AML-193 (cell line): ENCODE measurements at places on chromosomes 1 and 21.

DNA sequence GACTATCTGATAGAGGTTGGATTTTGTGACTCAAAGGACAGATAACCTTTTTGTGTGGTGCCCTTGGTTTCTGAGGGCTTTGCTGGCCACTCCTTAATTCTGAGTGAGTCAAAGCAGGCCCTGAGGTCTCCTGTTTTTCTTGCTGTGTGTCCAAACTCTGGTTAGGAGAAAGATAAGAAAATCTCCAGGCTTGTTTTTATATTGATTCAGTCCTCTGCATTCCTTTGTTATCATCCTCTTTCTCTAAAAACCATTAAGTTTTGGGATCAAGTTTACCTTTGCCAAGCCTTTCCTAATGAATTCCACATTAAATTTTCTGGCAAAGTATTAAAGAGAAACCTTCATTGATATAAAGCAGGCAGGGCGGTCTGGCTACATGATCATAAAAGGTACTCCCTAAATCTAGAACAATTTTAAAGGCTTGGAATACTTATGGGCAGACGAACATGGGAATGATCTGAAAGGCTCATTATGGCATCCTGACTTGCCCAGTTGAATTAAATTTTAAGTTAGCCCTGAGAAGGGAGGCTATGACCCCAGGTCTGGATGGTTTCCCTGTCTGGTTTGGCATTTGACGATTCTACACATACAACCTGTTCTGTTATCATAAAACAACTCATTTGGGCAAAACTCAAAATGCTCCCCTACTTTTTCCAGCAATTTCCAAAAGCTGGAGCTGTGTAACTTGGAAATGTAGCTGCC lies 20.8 kb downstream of the ZBTB8B start:
- no peak for DNase-seq

- no peak for DNase-seq
Measured at GRCh38 chr1:6501279-6501813, 9.9 kb upstream of the PLEKHG5 start.

- DNase-seq: no peak
Measured at GRCh38 chr1:222034790-222035189, 292.9 kb upstream of the DUSP10 start.

- no peak for DNase-seq
Measured at GRCh38 chr1:226584164-226584563, 35.6 kb downstream of the STUM start.

DNA sequence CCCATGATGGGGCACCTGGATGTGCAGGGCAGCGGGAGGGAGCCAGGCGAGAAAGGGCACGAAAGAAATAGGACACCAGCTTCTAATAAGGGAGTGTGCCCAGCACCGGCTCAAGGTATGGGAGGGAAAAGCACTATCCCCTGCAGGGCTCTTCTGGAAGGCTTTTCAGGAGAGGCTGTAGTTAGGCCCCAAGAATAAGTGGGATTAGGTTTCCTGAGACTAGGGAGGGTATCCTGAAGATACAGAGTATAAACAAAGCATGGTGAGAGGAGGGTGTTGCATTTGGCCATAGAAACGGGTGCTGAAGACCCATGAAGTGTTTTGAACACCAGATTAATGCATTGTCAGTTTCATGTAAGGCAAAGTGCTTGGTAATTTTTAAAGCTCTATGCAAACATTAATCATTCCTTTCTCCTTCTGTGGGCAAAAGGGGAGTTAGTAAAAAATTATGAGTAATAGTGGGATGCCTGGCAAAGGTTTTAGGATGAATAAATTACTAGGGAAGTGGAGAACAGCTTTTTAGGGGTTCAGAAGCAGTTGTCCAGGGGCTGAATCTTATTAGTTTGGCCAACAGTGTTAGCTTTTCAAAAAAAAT lies 74.0 kb downstream of the SYT6 start:
- no peak for DNase-seq

DNA sequence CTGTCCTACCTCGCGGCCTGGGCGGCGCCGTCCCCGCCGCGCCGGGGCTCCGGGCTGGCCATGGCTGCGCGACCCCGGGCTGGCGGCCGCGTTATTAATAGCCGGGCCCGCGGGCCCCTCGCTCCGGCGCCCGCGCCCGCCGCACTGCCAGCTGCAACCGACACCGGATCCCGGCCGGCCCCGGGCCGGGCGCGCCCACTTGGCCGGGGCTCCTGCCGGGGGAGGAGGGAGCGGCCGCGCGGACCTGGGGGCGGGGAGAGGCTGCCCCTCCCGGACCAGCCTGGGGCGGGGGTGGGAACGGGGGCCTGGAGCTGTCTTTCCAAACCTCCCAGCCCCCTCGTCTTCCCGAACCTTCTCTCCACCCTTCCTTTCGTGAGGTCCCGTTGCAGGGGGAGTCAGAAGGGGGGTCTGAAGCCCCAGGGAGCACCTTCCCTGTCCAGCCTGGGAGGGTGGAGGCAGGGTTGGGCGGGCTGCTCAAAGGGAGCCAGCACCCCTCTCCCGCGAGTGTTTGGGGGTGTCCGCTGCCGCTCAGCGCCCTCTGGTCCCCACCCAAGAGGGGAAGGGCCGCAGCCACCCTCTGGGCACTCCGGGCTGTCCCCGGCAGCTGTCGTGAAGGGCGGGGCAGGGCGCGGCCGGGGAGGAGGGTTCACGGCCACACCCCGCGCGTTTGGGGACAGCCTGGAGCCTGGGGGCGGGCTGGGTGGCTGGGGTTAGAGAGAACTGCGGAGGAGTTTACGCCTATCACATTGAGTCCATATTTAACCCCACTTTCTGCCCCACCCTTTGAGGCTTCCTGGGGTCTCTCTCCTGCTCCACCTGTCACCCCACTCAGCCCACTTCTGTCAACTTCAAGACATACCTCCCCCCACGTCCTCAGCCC lies at the start of gene SYNC:
TSS of gene SYNC (minus strand) at position 172 of the 880 bp plus-strand sequence. CDS start at position 62, 110 bp downstream.
- DNase-seq: no peak

DNA sequence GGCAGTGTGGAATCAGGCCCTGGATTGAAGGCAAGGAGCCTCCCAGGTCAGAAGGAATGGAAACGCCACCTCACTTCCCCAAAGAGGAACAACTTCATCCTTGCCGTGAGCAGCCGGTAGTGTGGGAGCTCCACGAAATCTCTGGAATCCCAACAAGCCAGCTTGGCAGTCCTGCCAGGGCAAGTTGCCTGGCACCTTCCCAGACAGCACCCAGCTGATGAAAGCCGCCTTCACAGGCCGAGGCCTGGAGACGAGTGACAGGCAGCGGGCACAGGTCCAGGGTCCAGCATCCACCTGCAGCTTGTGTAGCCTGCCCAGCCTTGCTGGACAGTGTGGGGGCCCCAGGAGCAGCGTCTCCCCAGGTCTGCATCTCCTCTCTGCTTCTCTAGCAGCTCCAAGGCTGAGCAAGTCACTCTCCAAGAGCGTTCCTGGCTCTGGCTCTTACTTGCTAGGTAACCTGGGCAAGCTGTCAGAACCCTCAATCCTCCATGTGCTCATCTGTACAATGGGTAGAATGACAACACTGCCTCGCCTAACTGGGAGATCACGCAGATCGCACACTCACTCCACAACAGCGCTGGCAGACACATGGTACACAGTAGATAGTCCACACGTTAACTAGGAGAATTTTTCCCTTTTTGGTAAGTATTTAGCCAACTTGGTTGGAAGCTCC lies 43.0 kb downstream of the ACOT7 start:
- DNase-seq: no peak

DNA sequence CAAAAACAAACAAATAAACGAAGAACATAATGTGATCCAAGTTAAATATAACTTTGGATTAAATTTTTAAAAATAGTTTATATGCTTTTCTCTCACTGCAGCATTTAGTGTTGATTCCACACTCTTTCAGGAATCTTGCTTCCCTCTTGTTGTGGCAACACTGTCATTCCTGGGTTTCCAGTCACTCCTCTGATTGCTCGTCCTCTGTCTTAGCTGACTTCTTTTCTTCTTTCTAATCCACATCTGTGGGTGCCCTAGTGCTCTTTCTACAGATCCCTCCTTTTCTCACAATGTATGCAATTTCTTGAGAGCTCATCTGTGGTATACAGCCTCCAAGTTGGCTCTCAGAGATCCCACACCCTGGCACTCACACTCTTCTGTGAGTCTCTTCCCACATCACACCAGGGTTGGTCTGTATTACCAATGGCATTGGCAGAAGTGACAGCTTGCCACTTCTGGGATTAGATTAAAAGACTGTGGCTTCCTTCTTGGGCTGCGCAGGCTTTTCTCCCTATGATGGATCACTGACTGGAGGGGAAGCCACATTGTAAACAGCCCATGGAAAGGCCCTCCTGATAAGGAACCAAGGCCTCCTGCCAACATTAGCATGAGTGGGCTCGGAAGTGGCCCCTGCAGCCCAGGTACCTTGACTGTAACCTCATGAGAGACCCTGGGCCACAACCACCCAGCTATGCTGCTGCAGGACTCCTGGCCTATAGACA lies 11.5 kb upstream of the MYOC start:
- no peak for DNase-seq

GRCh38 chr1:223326776-223327175 lies 37.2 kb downstream of the SUSD4 start:
- no peak for DNase-seq

- no peak for DNase-seq
Measured at GRCh38 chr1:228403231-228403631, 3.4 kb downstream of the TRIM11 start.

GRCh38 chr1:72498371-72498770 lies 216.0 kb upstream of the NEGR1 start:
- peak; percentile 31 for DNase-seq

DNA sequence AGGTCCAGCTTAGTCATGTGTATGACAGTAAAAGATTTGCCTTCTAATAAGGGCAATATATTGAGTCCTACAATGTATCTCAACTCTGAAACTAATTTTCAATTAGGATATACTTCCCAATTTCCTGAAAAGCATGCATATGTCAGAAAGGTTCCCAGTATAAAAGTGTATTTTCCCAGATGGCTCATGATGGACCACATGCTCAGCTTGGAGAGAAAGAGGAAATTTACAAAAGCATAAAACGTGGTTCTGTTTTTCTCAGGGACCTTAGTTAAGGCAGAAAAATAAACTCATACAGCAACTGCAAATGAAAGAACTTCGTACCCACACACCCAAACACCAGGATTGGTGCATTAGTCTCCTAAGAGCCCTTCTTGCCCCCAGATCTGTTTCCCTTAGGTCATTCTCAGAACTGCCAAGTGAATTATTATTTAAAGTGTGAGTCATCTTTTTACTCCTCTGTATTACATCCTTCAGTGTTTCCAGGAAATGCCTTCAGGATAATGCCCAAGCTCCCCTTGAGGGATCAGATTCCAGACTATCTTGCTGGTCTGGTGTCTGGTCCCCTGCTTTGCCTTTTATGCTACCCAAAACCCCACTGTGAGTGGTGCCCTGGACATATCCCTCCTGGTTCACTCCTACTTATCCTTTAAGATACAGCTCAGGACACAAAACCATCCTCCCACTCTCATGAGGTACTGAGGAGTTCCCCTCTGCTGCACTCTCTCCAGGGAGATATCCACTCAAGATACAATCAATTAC lies 57.4 kb downstream of the SSX2IP start:
- no peak for DNase-seq

GRCh38 chr1:33228935-33229487 lies 27.3 kb upstream of the ZNF362 start:
- DNase-seq: no peak

DNA sequence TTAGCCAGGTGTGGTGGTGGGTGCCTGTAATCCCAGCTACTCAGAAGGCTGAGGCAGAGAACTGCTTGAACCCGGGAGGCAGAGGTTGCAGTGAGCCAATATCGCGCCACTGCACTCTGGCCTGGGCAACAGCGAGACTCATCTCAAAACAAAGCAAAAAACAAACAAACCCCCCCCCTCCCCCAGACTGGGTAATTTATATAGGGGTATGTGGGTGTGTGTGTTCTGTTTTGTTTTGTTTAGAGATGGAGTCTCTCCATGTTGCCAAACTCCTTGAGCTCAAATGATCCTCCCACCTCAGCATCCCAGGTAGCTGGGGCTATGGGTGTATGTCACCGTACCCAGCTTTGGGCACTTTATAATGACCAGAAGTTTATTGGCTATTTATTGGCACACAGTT lies 73.6 kb downstream of the SLC27A3 start:
- DNase-seq: no peak

DNA sequence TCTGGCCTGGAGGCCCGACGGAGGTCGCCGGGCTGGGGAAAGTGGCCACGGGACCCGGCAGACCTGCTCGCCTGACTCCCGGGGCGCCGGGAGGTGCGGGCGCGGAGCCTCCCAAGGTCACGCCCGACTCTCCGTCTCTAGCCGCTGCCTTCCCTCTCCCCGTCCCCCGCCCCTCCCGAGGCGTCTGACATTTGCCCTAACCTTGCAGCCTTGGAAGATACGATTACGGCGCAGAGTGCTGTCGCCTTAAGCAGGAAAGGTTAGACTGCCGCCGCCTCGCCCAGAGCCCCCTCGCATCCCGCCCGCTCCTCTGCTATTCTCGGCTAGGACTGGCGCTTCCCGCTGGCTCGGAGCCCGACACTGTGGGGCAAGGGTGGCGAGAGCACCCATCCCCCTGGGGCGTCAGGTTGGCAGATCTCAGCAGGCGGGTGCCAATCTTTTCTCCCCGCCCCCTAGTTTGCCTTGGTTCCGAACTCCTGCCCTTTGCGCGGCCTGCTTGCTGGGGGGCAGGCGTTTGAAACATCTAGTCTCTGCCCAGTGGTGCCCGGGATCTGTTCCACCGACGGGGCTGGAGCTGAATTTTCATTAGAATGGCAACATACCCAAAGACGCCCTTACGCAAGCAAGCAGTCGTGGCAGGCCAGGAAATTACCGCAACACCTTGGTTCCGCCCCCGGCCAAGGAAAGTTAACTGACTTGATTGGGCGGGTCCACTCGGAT lies 835 bp downstream of the PGM1 start:
- DNase-seq: peak; percentile 88

DNA sequence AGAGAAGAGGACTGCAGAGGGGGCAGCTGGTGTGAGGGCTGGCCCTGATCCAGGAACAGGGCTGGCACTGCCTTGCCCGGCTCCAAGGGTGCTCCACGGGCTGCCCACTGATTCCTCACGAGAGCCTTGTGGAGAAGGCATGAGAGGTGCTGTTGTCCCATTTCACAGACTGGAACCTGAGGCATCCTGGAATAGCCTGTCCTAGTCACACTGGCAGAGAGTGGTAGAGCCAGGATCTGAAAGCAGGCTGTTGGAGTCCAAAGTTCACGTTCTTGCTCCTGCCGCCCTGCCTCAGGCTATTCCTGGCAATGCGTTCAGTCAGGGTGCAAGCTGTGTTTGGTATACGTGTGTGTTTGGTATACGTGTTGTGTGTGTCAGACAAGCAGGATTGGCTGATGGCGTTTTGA lies 1.8 kb downstream of the RER1 start:
- no peak for DNase-seq

GRCh38 chr21:30268608-30269197 lies 14.0 kb downstream of the KRTAP24-1 start:
- DNase-seq: peak; percentile 5
